Activated T-cell treated with anti-CD3 and anti-CD28 coated beads, Interleukin-2, amount 50 U/mL, for 48 hours (primary cell): ENCODE measurements at places on chromosomes 16 and 17.
A peak's percentile ranks its signal among the peaks of the same experiment; 100 is the strongest.

GRCh38 chr17:17935321-17936271 is 36.6 kb downstream of the TOM1L2 start:
- no peak for DNase-seq

GRCh38 chr16:104355-104754 is 26.3 kb downstream of the MPG start:
- DNase-seq, result no peak

GRCh38 chr16:83898463-83899271 is at the start of gene MLYCD:
MLYCD (plus strand) TSS chr16:83899115; CDS start chr16:83899145, 30 bp downstream.
- peak; percentile 81 for DNase-seq

GRCh38 chr17:49015924-49016774 is 19.0 kb downstream of the IGF2BP1 start:
- DNase-seq, result no peak
